PC-3 (cell line): ENCODE measurements at places on chromosomes 3 and 15.

- peaks cover 3% of the 10 kb centered on the region; the same call in 1 of the 2 replicates for H3K4me1 ChIP-seq
- H3K4me3 ChIP-seq = no peak overlapping the region
- H3K36me3 ChIP-seq = no peaks in the 10 kb centered on the region
- DNase-seq = no peak
Measured at GRCh38 chr3:8560366-8561007, 58.9 kb downstream of the LMCD1 start.

DNA sequence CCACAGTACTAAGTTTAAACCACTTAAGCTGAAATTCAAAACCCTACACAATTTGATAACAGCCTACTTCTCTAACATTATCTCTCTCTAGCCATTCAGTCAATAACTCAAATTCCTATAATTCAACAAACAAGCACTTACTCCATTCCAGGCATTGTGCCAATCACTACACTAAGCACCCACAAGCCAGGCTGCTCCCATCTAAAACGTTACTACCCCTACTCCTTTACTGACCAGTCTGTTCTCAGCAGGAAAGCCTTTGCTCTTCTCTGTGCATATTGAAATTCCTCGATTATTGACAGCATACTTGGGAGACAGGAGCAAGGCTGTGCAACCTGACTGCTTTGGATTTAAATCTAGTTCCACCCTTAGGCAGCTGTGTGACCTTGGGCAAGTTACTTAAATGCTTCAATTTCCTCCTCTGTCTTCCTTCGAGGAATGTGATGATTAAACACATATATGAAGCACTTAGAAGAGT is 177.2 kb upstream of the THBS1 start:
- H3K27ac ChIP-seq = peak overlapping the region; percentile 55
- no peak overlapping the region for H3K4me3 ChIP-seq
- peak; percentile 71 for DNase-seq
- H3K27me3 ChIP-seq = no peaks in the 10 kb centered on the region

DNA sequence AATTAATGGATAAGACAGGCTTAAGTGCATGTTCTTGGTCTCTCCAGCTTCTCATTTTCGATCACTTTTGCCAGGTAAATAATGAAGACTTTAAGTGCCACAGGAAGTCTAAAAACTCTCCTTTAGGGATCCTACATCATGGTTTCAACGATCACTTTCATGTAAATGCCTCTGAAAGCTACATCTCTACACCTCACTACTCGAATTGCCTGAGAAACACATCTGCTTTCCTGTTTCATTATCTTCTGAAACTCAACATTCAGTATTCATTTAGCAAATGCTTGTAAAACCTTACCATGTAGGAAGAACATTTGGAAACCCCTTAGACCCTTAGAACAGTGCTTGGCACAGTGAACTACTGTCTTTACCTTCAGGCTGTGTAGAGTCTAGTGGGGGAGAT is 16.2 kb downstream of the THAP10 start:
- no peak for DNase-seq
- H3K36me3 ChIP-seq = no peaks in the 10 kb centered on the region
- peaks cover 23% of the 10 kb centered on the region for H3K4me1 ChIP-seq

GRCh38 chr3:170740726-170741591 is 129.0 kb downstream of the RPL22L1 start:
- H3K4me1 ChIP-seq = peaks cover 70% of the 10 kb centered on the region
- peak; percentile 93 for DNase-seq
- no peaks in the 10 kb centered on the region for H3K36me3 ChIP-seq
- H3K27ac ChIP-seq = peak overlapping the region; percentile 90

DNA sequence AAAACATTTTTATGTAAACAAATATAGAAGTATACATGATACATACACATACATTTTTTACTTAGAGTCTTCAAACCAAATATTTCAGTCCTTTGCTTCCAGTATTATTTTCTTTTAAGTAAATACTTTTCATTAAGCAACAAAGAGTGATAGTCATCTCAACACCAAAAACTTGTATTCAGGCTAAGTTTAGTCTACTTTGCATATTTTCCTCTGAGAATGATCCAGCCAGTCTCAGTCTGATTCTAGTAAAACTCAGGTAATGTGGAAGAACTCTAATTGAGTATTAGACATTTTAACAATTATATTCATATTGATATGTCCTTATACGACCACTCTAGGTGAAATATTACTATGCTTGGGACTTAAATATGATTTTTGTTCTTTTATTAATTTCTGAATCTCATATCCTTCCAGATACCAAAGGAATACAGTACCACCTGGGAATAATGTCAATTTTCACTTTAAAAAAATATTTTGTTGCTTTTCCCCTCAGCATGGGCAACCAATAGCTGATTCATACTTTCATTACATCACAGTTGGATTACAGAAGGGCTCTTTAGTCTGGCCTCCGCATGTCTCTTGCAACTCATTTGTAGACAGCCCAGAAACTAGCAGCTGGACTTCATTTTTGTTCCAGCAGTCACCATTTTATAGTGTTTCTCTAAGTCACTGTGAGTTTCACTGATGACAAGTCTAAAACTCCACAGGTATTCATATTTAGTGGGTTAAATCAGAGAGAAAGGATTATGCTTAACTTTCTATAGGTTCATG is 390.4 kb downstream of the ZBTB20 start:
- no peak for DNase-seq
- no peaks in the 10 kb centered on the region for H3K36me3 ChIP-seq
- H3K4me3 ChIP-seq = no peak overlapping the region
- no peaks in the 10 kb centered on the region for H3K27me3 ChIP-seq
- no peaks in the 10 kb centered on the region for H3K4me1 ChIP-seq

DNA sequence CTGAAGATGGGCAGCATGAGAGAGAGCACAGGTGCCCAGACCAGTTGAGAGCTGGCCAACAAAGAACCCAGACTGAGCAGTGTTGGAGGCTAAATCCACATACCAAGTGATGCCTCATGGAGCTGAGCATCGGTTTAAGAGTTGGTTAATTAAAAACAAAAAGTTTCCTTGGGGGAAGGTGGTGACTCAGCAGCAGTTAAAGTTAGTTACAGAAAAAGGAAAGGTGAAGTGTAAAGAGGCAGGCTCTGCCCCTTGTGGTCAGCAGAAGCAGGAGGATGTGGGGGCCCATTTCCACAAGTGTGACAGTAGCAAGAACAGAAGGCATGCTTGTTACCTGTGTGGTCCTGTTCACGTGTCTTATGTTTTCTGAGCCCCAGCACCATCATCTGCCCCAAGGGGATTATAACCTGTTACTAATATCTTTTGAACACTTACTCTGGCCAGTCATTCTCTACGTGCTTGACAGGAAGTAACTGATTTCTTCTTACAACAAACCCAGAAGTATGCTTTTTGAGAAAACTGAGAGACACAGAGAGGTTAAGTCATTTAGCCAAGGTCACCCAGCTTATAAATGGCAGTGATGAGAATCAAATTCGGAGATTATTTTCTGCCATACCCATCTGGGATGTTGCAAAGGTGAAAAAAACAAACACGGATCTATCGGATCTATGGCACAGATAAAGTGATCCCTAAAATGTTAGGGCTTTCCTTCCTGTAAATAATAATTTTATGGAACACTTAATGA is 91.0 kb downstream of the EPHB1 start:
- no peaks in the 10 kb centered on the region for H3K4me1 ChIP-seq
- no peaks in the 10 kb centered on the region for H3K27me3 ChIP-seq
- DNase-seq = peak; percentile 8
- no peak overlapping the region for H3K4me3 ChIP-seq
- no peak overlapping the region for H3K27ac ChIP-seq

- DNase-seq = peak; percentile 65
- no peaks in the 10 kb centered on the region for H3K36me3 ChIP-seq
- H3K4me3 ChIP-seq = no peak overlapping the region
- H3K27ac ChIP-seq = peak overlapping the region; percentile 35
Measured at GRCh38 chr15:35603301-35603700, 57.3 kb upstream of the DPH6 start.

DNA sequence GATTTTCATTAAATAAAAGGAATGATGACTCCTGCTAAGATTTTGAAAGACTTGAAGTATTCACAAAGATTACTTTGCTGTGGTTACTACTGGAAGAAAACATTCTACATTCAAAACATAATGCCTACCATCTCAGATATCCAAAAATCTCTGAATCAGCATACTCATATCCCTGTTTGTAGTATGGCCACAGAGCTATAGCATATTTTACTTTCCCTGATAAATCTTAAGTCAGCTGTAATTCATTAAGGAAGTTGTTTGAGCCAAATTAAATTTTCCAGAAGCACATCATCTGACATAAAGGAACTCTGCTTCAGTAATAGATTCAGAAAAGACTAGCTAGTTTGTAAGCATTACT is 942.0 kb downstream of the ROBO1 start:
- H3K36me3 ChIP-seq = no peaks in the 10 kb centered on the region
- no peak overlapping the region for H3K27ac ChIP-seq
- H3K27me3 ChIP-seq = no peaks in the 10 kb centered on the region
- no peak overlapping the region for H3K4me3 ChIP-seq
- DNase-seq = no peak

- peaks cover 4% of the 10 kb centered on the region; the same call in 1 of the 2 replicates for H3K4me1 ChIP-seq
- no peaks in the 10 kb centered on the region for H3K36me3 ChIP-seq
- H3K27me3 ChIP-seq = no peaks in the 10 kb centered on the region
- H3K4me3 ChIP-seq = no peak overlapping the region
- no peak for DNase-seq
Measured at GRCh38 chr3:155254445-155254844, 39.0 kb downstream of the STRIT1 start.

- H3K36me3 ChIP-seq = no peaks in the 10 kb centered on the region
- no peak overlapping the region for H3K27ac ChIP-seq
- peaks cover 11% of the 10 kb centered on the region for H3K4me1 ChIP-seq
- DNase-seq = no peak
- no peaks in the 10 kb centered on the region for H3K27me3 ChIP-seq
Measured at GRCh38 chr15:66961407-66961884, 104.0 kb upstream of the SMAD3 start.

- no peak overlapping the region for H3K4me3 ChIP-seq
- no peaks in the 10 kb centered on the region for H3K27me3 ChIP-seq
- no peaks in the 10 kb centered on the region for H3K36me3 ChIP-seq
- H3K27ac ChIP-seq = peak overlapping the region; percentile 59
- peak; percentile 76 for DNase-seq
Measured at GRCh38 chr3:134320749-134321148, 53.5 kb downstream of the AMOTL2 start.

DNA sequence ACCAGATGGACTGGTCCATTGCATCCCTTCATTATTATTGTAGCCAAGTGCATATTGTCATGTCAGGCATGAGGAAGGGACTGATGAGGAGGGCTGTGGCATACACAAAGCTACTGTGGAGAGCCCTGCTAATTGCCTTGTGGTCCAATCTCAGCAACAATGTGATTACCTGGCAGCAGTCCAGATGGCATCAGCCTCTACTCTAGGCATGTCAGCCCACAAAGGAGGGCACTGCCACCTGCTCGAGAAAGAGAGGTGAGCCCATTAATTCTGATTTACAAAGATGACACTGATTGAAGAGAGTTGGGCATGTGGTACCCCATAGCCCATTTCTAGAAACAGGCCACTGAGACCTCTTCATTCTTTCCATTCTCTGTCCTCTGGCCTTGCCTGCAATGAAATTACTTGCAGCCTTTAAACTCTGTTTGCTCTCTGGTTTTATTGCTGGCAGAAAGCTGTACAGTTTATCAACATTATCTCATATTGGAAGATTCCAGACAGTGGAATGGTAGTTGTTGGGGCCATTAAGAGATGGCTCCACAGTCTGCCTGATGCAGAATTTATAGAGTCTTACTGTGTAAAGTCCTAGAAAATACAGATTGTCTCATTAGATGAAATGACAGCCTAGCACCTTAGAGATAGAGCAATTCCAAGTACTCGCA is 307.7 kb downstream of the ARPP21 start:
- H3K36me3 ChIP-seq = no peaks in the 10 kb centered on the region
- H3K27me3 ChIP-seq = no peaks in the 10 kb centered on the region
- DNase-seq = no peak
- no peak overlapping the region for H3K4me3 ChIP-seq

DNA sequence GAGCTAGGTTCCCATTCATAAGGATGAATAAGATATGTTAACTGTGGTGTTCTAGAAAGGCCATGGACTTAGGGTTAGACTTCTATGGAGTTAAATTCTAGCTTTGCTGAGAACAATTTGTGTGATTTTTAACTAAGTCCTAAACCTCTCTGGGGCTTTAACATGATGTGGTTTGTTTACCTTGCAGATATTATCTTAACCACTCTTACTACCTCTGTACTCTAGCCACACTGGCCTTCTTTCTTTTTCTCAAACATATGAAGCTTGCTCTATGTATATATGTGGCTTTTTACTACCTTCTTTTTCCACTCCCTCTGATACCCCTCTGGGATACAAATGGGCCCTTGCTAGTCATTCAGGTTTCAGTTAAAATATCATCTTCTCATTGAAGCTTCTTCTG is 108.4 kb downstream of the ZNF609 start:
- no peaks in the 10 kb centered on the region for H3K27me3 ChIP-seq
- DNase-seq = peak; percentile 15
- H3K36me3 ChIP-seq = no peaks in the 10 kb centered on the region

DNA sequence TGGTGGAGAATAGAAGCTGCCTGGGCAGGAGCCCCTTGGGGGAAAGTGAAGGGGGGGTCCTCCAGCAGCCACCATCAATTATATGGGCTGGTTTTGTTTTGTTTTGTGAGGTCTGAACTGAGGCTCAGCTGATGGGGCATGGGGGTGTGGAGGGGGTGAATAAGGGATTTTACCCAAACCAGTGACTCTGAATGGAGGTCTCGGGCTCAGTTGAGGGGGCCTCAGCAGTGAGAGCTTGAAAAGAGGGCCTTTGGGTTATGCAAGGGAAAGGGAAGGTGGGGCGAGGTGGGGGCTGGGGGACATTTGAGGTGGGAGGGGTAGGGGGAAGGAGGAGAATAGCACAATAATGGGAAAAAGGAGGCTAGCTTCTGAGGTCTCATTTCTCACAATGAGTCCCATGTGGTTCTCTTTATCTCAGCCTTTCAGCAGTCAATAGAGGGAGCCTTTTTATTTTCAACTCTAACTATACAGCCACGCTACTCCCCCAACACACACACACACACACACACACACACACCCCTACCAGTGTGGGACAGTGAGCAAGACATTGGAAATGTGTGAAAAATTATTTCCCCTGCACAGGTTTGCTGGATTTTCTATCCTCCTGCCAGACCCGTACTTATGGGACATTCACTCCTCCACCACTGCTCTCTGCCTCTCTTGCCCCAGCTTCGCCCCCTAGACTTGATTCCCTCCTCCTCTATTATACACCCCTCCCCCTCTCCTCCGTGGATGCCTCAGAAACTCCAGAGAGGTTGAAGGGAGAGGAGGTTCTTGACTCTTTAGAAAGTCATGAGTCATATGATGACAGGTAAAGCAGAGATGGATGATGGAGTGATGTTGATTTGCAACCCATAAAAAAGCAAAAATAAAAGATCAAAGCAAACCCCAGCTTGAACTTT is 96.0 kb downstream of the GTPBP8 start:
- H3K4me1 ChIP-seq = peaks cover 11% of the 10 kb centered on the region
- no peak overlapping the region for H3K4me3 ChIP-seq
- no peaks in the 10 kb centered on the region for H3K27me3 ChIP-seq
- peak; percentile 41 for DNase-seq

- H3K4me3 ChIP-seq = no peak overlapping the region
- H3K36me3 ChIP-seq = no peaks in the 10 kb centered on the region
Measured at GRCh38 chr3:41900265-41900664, 61.6 kb downstream of the ULK4 start.
